Activated CD4-positive, alpha-beta T cell treated with anti-CD3 and anti-CD28 coated beads, Interleukin-2, amount 50 U/mL, for 48 hours (primary cell): ENCODE measurements at places on chromosomes 3 and 15.

- DNase-seq: no peak
Observed at GRCh38 chr15:71224024-71224423, 108.8 kb downstream of the THSD4 start.

DNA sequence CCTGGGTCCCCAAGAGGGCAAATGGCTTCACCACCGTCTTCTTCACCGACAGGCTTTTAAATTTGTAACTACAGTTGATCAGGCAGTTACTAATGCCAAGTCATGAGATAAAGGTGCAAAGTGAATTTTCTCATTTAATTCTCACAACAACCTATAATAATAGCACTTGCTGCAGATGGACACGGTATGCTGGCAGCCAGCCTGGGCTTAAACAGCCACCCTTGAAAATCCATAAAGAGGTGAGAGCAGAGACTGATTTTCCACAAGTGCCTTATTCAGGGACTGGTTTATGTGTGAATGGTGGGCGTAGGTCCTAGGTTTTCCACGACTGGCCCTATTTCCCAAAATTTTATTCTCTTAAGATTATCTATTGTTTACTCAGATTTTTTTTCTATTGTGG lies 117.8 kb downstream of the RAB11A start:
- no peak for DNase-seq

DNA sequence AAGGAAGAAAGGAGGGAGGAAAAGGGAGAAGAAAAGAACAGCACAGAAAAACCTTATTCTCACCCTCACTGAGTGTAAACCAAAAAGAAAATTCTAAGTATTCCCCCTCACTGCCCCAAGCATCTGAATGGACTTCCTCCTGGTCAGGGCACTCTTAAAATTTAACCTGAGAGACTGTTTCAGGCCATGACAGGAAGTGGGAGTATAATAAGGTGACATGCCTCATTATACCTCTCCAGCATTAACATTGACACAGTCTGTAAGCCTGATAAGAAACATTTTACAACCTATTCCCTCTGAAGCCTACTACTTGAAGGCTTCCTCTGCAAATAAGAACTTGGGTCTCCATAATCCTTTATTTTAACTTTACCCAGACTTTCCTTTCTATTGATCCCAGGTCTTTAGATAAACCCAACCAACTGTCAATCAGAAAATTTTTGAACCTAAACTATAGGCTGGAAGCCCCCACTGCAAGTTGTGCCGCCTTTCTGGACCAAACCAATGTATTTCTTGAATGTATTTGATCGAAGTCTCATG lies 41.7 kb downstream of the SLCO2A1 start:
- DNase-seq: no peak

DNA sequence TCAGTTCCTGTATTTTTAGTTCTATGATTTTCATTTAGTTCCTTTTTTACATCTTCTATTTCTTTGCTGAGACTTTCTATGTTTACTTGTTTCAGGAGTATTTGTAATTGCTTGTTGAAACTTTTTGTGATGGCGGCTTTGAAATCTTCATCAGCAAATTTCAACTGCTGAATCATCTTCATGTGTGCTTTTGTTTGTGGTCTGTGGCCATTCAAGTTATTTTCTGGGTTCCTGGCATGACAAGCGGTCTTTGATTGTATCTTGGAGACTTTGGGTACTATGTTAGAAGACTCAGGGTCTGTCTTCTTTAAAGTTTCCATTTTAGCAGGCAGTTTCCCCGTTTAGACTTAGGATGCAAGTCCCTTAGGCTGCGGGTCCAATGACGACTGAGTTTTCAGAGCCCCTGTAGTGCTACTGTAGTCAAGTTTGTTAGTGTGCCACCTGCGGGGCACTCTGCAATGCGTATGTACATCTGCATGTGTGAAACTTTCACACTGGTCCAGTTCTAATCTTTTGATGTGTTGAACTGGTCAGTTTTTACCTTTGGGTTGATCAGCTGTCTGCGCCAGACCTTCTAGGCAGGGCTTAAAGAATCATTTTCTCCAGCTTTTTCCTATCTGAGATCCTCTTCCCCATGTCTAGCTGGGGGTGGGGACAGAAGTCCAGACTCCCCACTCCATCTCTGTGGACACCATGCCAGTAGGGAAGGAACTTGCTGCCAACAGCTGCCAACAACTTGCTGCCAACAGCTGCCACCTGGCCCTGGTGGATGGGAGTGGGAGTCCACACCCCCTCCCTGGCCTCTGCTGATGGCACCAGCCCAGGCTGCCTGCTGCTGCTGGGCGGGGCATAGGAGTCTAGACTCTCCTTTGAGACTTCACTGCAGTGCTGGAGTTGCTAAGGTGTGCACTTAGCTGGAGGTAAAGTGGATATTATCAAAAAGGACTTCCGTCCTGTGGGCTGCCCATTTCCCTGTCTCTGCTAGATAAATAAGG lies 190.9 kb downstream of the TJP1 start:
- DNase-seq: no peak

DNA sequence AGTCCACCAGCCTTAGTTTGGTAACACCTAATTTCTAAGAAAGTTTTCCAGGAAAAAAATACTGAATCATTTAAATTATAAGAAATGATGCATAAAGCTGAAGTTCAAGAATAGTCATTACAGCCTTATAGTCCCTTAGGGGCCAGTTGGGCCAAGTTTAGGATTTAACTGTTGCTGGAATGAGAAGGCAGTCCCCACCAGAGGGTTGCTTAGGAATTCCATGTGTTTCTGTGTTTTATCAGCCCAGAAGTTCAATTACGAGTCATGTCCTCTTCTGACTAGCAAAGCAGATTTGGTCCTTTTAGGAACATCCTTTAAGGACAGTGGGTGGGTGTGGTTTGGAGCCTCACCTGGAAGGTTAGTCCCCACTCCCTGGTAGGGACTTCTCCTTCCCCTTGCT lies 57.0 kb upstream of the NR2E3 start:
- no peak for DNase-seq

- no peak for DNase-seq
Observed at GRCh38 chr15:71737761-71738160, 72.6 kb upstream of the NR2E3 start.
